ENCODE measurements at places on chromosomes 5 and 9. TPM values are rescaled to one million over a fixed set of nuclear protein-coding genes. Genes with fewer than 3 reads are reported as not detected.

HTR4 gene
- 0.18 TPM for total RNA-seq

WDR38 gene
- total RNA-seq: 28.9 TPM

SLC27A6 gene
- total RNA-seq: 3.4 TPM

LCN12 gene
- 4.1 TPM for total RNA-seq

GMCL2 gene
- total RNA-seq: not detected

PCA3 gene
- total RNA-seq: 0.09 TPM

ARL14EPL gene
- not detected for total RNA-seq

FYB1 gene
- total RNA-seq: 33.9 TPM

TNPO1 gene
- total RNA-seq: 75.8 TPM

PFN3 gene
- not detected for total RNA-seq

LRRC70 gene
- 3.1 TPM for total RNA-seq

ZNG1C gene
- total RNA-seq: 31.6 TPM

DNA sequence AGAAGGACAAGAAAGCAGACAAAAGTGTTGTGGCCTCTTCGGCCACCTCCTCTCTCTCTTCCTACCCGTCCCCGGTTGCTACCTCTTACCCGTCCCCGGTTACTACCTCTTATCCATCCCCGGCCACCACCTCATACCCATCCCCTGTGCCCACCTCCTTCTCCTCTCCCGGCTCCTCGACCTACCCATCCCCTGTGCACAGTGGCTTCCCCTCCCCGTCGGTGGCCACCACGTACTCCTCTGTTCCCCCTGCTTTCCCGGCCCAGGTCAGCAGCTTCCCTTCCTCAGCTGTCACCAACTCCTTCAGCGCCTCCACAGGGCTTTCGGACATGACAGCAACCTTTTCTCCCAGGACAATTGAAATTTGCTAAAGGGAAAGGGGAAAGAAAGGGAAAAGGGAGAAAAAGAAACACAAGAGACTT, 2.4 kb downstream of the EGR1 start:
- DNase-seq: no peak

- DNase-seq: no peak
These were observed 38.2 kb downstream of the CPEB4 start for GRCh38 chr5:173926359-173926758.

DNA sequence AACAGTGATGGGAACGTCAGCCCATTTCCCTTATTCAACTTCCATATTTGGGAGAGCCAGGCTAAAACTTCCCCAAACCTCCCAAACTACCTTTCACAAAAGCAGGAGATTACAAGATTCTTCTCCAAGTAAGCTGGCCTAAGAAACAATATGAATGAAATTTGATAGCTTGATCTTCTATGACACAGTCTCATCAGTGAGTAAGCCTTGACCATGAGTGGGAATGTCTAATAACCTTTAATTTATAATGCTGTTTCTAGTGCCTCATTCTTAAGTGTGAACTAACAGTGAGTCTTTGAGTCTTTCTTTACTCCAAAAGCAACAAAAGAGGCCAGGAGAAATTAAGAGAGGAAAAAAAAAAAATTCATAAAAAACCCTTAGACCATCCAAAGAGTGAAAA, 1379.9 kb downstream of the EFNA5 start:
- no peak for DNase-seq

DNA sequence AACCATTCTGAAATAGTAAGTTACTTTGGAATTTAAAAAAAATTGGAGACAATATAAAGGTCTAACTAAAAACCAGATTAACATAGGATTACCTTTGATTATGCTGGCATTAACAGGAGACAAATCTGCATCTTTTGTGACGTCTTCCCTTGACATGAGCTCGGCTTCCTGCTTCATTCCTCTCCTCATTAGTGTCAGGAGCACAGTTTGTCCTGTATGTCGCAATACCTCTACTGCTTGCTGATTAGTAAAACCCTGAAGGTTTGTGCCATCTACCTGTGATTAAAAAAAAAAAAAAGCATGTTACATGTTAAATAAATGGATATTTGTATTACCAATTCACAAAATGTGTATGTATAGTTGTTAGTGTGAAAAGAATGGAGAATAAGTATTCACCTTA, 73.7 kb downstream of the MPDZ start:
- DNase-seq: no peak

DNA sequence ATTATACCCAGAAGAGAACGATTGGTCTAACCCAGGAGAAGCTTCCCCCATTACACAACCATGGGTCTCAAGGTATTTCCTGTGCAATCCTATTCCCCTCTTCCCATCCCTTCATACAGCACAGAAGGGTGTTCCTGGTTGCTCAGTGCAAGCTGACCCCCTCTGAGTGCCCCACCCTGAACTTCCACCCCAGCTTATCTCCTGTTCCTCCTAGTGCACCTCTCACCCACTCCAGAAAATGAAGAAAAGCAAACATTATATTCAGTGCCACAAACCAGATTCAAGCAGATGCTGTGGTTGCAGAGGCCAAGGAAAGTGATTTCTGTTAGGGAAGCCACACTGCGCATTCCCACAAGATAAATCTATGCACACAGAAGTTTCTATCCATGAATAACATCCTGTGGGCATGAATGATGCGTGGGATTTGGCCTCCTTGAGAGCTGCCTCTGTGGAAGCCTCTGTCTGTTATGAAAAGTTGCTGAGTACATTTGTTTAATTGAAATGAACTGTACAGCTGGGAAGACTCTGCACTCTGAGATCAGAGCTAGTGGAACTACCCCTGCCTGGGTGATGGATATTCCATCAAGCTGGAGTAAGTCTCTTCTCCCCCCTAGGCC, 2.2 kb upstream of the OR2S2 start:
- DNase-seq: no peak

- DNase-seq: no peak
These were observed 118.0 kb upstream of the PHYKPL start for GRCh38 chr5:178350361-178351220.

- no peak for DNase-seq
These were observed at the start of gene TSSK1B for GRCh38 chr5:113434889-113435288. Gene TSSK1B (minus strand): TSS chr5:113434989. CDS start chr5:113434839, 150 bp downstream.

DNA sequence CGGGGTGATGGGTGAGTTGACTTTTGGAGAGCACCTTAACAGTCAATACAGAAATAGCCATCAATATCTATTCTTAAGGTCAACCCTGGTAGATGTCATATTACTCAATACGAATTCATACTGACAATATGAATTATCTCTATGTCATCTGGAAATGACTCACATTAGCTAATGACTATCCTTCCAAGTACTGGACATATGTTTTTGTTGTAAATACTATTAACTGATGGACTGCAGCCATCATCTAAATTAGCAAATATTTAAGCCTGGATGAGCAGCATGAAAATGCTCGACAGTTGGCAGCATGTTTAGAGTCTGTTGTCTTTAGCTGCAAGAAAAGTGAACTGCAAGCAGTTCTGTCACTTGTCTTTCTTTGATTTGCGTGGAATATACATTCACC, 19.6 kb upstream of the ISOC1 start:
- no peak for DNase-seq

DNA sequence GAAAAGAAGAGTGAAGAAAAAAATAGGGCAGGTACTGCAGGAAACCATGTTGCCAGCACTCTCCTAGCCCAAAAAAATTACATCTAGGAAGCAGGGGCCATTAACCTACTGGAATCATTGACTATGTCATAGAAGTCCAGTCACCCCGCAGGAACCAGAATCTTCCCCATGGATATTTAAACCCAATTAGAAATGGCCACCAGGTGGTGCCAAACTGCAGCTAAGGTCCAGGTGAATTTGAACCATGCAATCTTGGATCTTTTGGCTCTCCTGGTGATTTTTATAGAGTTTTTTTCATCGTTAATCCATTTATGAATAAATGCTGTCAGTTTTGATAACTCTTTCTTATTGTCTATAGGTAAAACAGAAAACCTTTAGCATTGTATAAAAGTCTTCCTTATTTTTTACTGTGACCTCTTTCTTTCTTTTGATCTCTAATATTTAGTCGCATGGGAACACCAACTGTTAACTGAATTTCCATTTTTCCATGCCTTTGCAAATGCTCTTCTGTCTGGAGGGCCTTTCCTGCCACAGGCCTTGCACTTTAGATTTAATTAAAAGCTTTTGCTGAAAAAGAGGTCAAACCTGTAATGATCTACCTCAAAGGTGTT, 147.5 kb upstream of the FGF10 start:
- DNase-seq: peak; percentile 13

DNA sequence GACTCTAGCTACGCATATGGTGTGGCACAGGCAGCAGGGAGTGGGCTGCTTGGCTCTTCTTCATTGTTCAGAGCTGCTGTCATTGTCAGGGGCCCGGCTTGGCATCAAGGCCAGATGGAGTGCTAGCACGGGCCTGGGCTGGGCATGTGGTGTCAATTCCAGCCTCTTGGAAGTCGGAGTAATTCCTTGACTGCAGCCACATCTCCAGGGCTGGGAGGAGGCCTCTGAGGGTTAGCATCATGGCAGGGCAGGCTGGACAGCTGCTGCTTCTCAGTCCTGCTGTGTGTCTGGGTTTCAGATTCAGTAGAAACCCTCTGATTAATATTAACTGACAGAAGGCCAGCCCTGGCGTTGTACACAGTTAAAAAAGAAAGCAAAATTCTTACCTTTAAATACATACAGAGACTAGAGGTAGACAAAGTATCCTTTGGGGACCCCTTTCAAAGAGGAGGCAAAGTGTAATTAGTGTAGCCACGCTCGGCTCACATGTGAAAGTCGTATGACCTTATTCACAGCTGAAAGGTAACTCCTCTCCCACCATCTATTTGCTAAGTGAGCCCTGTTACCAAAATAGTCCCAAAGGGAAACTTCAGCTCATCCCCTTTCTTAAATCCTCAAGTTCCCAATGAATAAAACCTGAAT, 126.4 kb downstream of the DOCK2 start:
- peak; percentile 45 for DNase-seq

- DNase-seq: no peak
These were observed 123.5 kb upstream of the SARDH start for GRCh38 chr9:133861692-133862091.

GRCh38 chr5:37316027-37316426, 54.9 kb downstream of the NUP155 start:
- no peak for DNase-seq

- DNase-seq: no peak
These were observed 96.0 kb downstream of the LIX1 start for GRCh38 chr5:97046270-97046982.

DNA sequence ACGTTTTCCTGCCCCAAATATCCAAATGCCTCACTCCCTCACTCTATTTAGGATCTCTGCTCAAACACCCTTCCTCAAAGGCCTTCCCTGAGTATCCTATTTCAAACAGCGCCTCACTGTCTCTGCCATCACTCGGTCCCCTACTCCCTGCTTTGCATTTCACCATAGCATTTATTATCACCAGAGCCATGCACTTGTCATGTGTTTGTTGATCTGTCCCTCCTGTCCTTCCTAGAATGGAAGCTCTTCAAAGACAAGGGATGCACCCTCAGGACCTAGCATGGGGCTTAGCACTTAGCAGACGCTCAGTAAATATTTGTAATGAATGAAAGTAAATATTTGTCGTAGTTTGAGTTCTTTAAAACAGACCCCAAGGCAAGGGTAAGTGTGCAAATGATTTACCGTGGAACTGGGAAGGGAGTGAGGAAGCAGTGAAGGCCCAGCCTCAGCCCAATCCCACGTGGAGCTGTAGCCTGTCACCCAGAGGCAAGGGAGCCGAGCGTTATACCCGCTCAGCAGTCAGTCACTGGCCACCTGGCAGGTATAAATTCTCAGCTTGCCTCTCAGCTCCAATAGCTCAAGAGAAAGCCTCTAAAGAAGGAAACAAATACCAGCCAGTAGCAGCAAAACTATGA, 97.7 kb upstream of the KIF2A start:
- DNase-seq: no peak

- DNase-seq: peak; percentile 10
These were observed 121.9 kb upstream of the GRHPR start for GRCh38 chr9:37300620-37301019.

GRCh38 chr5:1748845-1749244, 50.8 kb downstream of the MRPL36 start:
- no peak for DNase-seq

DNA sequence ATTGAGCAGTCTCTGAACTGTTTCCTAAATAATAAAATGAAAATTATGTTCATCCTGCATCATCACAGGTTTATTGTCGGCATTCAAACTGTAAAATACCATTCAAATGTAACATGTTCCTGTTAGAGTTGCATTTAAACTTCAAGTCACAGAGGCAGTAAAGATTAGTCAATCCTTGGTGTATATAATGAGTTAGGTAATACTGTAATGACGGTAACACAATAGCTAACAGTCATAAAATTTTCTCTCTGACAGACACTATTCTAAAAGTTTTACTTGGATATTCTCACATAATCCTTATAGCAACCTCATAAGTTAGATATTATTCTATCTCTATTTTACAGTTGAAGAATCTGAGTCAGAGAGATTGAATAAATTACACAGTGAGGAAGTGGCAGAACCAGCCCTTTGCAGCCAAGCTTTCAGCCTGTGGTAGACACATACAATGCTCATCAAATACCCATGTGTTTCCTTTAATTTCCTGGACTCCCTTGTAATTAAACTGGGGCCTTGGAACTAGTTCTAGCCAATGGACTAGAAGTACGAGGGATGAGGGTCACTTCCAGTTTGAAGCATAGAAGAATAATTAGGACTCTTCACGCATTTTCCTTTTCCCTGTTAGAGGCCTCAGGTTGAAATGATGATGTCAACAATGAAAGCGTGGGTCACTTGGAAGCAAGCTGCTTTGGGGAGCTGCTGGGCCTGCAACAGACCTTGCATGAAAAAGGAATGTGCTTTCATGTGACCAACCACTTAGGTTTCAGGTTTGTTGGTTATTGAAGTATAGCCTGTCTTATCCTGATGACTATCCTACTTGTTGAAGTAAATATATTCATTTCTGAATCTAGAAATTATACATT, 12.3 kb upstream of the CAST start:
- DNase-seq: no peak

- DNase-seq: no peak
These were observed 29.4 kb downstream of the SYK start for GRCh38 chr9:90830977-90831376.

DNA sequence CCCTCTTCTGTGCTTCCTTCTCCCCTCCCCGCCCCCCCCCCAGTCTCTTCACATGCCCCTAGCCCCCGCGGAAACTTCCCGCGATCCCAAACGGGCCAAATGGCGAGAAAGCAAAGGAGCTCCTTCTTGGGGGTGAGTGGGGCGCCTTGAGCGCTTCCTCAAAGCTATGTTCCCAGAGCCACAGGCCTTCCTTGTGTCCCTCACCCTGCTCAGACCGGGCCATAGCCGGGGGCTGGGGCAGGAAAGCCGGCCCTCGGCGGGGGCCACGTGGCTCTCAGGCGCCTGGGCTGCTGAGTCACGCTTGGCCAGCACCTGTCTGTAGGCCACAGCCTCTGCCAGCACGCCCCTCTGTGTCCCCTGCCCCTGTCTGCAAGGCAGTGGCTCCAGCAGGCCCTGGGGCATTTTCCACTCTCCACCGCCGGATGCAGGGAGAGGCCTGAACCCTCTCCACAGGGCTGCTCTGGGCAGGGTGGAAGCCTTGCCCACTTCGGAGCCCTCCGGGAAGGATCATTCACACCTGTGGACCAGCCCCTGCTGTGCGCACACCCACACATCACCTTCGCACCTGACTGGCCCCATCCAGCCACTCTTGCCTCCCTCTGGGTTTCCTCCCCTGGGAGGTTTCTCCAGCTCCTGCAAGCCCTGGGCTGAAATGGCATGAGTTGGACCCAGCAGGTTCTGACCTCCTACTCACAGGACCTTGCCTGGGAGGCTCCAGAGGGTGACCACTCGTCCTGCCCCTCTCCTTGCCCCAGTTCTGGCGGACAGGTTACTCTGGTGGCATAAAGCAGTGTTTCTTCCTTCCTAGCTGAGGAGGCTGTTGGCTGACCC, 1.2 kb upstream of the SQSTM1 start:
- DNase-seq: no peak

Data from lung (tissue), 17 donors.